ENCODE measurements at places on chromosomes 11 and 22. TPM values are rescaled to one million over a fixed set of nuclear protein-coding genes. Genes with fewer than 3 reads are reported as not detected.

The ESAM gene
- total RNA-seq = 30.1 TPM

The RANGAP1 gene
- 60.9 TPM for total RNA-seq

The CSKMT gene
- 4.5 TPM for total RNA-seq

The RASSF10 gene
- 0.25 TPM for total RNA-seq

The ACR gene
- total RNA-seq = not detected

DNA sequence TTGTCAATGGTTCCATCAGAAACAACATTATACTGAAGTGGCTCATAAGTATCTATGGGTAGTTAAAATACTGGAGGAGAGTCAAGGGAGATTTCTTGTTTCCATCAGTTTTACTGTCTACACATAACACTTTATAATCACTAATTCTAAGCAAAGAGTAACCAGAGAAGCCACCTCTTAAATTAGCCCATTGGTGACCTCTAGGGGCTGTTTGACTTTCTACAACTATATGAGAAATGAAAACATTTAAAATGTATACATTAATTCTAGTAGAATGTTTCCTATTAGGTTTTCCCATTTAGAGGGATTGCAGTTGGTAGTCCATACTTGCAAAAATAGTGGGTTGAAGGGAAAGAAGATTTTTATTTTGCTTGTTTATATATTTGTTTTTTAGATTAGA is 504.3 kb downstream of the FAM181B start:
- H3K4me3 ChIP-seq = no peak overlapping the region
- H3K36me3 ChIP-seq = no peaks in the 10 kb centered on the region
- H3K27me3 ChIP-seq = no peaks in the 10 kb centered on the region
- DNase-seq = no peak
- H3K27ac ChIP-seq = no peak overlapping the region

GRCh38 chr11:128470081-128470480 is 117.3 kb downstream of the ETS1 start:
- peaks cover 63% of the 10 kb centered on the region for H3K4me1 ChIP-seq
- H3K36me3 ChIP-seq = no peaks in the 10 kb centered on the region
- DNase-seq = no peak
- H3K27me3 ChIP-seq = no peaks in the 10 kb centered on the region
- no peak overlapping the region for H3K4me3 ChIP-seq
- peak overlapping the region; percentile 68 for H3K27ac ChIP-seq

DNA sequence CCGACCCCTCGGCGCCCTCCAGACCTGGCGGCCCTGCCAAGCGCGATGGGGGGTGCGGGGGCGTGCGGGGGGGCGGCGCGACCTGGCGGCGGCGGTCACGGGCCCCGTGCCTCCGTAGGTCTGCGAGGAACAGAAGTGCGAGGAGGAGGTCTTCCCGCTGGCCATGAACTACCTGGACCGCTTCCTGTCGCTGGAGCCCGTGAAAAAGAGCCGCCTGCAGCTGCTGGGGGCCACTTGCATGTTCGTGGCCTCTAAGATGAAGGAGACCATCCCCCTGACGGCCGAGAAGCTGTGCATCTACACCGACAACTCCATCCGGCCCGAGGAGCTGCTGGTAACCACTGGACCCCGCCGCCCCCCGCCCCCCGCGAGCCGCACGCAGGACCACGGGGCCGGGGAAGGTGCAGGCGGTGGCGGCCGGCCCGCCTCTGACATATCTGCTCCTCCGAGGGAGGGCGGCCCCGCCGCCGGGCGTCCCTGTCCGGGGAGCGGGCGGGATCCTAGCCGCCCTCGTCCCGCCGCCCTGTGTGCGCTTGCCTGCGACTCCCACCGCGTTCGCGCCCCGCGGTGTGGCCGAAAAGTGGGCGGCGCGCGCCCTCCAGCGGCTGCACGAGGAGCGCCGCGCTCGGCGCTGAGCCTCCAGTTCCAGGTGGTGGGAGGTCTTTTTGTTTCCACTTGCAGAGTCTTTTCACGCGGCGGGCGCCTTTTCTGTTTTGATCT is 2.1 kb downstream of the CCND1 start:
- no peaks in the 10 kb centered on the region for H3K36me3 ChIP-seq
- peaks cover 50% of the 10 kb centered on the region for H3K27me3 ChIP-seq
- H3K27ac ChIP-seq = no peak overlapping the region
- H3K4me1 ChIP-seq = peaks cover 19% of the 10 kb centered on the region

- no peak for DNase-seq
- no peaks in the 10 kb centered on the region for H3K4me1 ChIP-seq
- peaks cover 41% of the 10 kb centered on the region for H3K36me3 ChIP-seq
Observed at GRCh38 chr22:25966448-25966913, 202.8 kb upstream of the SEZ6L start.

GRCh38 chr11:128022007-128022368 is 565.4 kb downstream of the ETS1 start:
- DNase-seq = no peak
- no peaks in the 10 kb centered on the region for H3K36me3 ChIP-seq
- H3K4me1 ChIP-seq = no peaks in the 10 kb centered on the region
- no peaks in the 10 kb centered on the region for H3K27me3 ChIP-seq
- H3K4me3 ChIP-seq = no peak overlapping the region
- H3K27ac ChIP-seq = no peak overlapping the region

- H3K27ac ChIP-seq = no peak overlapping the region
- DNase-seq = no peak
- no peak overlapping the region for H3K4me3 ChIP-seq
Observed at GRCh38 chr11:1521382-1522080, 35.0 kb upstream of the MOB2 start.

DNA sequence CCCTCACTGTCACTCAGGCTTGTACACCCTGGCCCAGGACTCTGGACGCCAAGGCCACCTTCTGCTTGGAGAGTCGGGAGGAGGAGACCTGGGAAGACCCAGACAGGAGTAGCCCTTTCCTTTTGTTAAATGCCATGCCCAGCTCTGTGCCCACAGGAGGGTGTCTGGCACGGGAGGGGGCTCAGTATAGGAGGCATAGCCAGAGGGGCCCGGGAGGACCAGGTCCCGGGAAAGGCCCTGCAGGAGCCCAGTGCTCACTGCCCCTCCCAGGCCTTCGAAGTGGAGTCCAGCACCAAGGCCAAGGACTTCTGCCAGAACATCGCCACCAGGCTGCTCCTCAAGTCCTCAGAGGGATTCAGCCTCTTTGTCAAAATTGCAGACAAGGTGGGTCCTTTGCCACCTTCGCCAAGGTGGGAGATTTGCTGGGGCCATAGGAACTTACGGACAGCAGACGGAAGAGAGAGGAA is 79.0 kb downstream of the MYO7A start:
- no peak overlapping the region for H3K4me3 ChIP-seq
- H3K36me3 ChIP-seq = no peaks in the 10 kb centered on the region
- no peaks in the 10 kb centered on the region for H3K4me1 ChIP-seq
- DNase-seq = no peak
- H3K27ac ChIP-seq = no peak overlapping the region
- H3K27me3 ChIP-seq = no peaks in the 10 kb centered on the region

DNA sequence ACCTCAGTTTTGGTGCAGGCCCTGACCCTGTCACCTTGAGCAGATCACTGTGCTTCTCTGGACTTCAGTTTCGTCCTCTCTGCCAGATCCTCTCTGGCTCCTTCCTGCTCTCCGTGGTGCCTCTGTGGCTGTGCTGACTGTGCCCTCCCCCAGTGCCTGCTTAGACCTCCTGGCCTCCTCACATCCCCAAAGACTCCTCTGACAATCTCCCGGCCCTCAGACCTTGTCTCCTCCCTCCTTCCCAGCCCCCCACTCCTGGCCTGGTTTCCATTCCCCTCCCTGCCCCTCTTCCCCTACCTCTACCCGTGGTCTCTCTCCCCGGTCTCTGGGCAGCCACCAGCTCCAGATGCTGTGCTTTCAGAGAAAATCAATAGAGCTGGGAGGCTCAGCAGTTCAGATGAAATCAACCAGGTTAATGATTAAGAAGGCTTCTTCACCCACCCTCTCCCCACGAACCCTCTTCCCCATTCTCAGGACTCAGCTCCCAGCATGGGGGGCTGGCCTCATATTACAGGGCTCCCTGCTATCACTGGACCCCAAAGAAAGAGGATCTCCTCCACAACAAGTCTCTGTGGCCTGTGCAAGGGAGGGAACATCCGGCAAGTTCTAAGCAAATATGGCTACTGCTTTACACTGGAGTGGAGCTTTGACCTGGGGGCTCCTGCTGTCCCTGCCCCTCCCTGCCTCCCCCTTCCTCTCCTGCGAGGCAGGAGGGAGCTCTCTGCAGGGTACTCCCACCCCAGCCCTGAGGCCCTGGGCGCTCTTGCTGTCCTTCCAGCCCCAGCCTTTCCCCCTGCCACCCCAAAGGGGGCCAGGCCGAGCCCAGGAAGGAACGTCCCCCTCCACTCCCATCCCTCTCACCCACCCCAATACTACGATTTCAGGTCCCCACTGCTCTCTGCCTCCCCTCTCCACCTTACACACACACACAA is 8.5 kb downstream of the BACE1-AS start:
- H3K4me3 ChIP-seq = no peak overlapping the region
- H3K36me3 ChIP-seq = no peaks in the 10 kb centered on the region
- H3K27ac ChIP-seq = no peak overlapping the region
- no peaks in the 10 kb centered on the region for H3K27me3 ChIP-seq

DNA sequence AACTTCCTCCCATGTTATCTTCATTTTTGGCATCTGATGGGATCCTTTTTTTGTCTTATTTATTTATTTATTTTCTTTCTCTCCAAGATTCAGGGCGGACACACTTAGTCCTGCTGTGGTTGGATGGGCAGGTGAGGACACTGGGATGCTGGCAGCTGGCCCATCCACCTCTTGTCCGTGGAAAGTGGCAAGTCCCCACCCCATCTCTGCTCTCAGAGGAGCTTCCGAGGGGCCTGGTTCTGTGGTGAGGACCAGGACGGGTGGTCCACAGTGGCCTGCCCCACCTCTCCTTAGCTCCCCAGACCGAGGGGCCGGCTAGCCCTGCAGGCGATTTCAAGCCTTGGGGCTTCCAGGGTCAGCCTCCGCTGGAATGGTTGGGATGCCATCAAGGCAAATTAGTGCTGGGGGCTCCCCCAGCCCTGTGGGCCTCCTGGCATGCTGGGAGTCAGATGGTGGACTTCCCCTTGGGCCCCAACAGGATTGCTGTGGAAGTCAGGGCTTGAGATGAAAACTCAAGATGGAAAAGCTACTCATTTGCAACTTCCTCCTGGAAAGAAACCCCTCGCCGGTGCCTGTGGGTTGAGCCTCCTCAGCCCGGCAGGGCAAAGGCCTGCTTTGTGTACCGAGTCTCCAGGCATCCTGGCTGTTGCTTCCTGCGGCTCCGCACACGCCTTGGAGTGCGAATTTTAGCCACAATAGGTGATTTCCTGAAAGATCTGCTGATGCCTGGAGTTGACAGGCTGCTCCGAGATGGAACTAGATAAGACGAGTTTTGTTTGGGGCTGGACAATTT is 31.2 kb upstream of the LINC01488 start:
- H3K36me3 ChIP-seq = no peaks in the 10 kb centered on the region
- no peak overlapping the region for H3K4me3 ChIP-seq
- peaks cover 9% of the 10 kb centered on the region for H3K27me3 ChIP-seq
- no peak for DNase-seq

DNA sequence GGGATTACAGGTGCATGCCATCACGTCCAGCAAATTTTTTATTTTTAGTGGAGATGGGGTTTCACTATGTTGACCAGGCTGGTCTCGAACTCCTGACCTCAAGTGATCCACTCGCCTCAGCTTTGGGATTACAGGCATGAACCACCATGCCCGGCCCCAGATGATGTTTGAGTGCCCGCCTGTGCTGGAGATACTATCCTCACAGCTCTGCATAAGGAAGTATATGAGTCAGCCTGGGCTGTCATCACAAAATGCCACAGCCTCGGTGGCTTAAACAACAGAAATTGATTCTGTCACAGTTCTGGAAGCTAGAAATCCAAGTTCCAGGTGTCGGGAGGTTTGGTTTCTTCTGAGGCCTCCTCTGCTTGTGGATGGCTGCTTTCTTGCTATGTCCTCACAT is 119.3 kb downstream of the OSBP2 start:
- no peaks in the 10 kb centered on the region for H3K27me3 ChIP-seq
- H3K4me1 ChIP-seq = no peaks in the 10 kb centered on the region
- H3K27ac ChIP-seq = no peak overlapping the region
- H3K36me3 ChIP-seq = no peaks in the 10 kb centered on the region
- no peak for DNase-seq
